SK-N-SH (cell line): ENCODE measurements at places on chromosomes 5 and 9.
A peak's percentile ranks its signal among the peaks of the same experiment; 100 is the strongest.

DNA sequence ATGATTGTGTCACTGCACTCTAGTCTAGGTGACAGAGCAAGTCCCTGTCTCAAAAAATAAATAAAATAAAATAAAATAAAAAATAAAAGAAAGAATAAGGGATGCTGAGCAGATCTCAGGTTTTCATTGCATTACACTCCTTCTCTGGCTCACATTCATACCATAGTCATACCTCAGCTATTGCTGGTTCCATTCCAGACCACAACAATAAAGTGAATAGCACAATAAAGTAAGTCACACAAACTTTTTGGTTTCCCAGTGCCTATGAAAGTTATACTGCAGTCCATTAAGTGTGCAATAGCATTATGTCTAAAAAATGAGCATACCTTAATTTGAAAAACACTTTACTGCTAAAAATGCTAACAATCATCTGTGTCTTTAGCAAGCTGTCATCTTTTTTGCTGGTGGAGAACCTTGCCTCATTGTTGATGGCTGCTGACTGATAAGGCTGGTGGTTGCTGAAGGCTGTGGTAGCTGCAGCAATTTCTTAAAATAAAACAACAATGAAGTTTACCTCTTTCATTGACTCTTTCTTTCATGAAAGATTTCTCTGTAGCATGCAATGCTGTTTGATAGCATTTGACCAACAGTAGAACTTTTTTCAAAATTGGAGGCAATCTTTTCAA is 415.7 kb downstream of the ZNF608 start:
- DNase-seq, result no peak

DNA sequence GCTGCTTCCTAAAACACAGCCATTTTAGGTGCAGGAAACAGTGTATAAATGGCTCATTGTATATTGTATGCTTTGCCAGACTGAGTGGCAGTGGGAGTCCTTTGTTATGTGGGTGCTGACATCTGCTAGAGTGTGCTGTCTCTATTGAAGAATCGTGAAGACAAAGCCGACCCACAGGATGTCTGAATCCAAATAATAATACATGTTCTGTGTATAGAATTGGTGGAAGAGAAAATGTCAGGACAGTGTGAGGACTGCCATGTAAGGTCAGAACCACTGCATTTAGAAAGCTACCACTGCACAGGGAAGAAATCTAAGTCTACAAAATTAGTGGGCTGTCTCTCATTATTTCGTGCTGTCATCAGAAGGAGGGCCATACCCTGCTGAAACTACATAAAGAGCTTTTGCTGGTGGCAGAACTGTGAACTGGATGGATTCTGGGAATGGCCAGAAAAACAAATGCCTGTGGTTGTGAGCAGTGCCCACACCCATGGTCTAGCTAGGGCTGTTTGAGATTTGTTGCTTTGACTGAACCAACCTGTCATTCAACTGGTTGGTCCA is 2.5 kb downstream of the IL7R start:
- DNase-seq, result no peak

DNA sequence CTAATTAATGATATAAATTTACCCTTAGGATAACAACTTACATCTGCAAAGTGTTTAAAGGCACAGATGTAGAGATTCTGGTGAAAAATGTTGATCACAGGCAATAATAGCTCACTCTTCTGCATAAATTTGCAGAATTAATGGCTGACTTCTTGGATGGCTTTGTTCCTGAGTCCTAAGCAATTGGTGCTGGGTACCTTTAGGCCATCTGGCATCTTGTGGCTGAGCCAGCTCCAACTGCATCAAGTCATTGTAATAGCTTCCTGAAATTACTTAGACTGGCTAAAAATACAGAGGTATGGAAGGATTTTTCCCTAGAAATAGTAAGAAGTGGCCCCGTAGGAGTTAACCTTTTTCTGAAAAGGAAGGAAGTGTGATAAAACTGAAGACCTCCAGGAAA is 118.3 kb upstream of the MINAR2 start:
- DNase-seq, result no peak

GRCh38 chr5:428754-429452 is 14.1 kb upstream of the EXOC3 start:
- no peak for DNase-seq

- DNase-seq, result peak; percentile 60
These were observed 118.1 kb downstream of the DPYSL3 start for GRCh38 chr5:147391781-147392180.

DNA sequence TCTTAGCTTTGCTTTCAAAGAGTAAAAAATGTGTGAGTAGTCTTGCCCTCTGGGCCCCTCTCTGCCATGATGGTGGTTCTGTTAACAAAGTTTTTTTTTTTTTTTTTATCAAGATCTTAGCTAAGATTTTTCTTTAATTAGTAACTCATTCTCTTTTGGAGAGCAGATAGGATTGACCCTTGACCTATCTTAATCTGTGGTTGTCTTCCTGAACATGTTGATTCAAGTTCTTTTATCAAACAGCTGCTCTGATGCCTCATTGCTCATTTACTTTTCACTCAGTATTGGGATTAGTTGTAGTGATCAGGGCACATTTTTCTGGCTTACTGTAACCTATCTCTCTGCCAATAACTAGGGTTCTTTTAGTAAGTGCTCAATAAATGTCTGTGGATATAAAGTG is 106.3 kb downstream of the PCSK5 start:
- no peak for DNase-seq

- no peak for DNase-seq
These were observed 243.0 kb upstream of the ITGA1 start for GRCh38 chr5:52544738-52545137.

- DNase-seq, result no peak
These were observed 237.5 kb downstream of the TRIM32 start for GRCh38 chr9:116924462-116925110.

DNA sequence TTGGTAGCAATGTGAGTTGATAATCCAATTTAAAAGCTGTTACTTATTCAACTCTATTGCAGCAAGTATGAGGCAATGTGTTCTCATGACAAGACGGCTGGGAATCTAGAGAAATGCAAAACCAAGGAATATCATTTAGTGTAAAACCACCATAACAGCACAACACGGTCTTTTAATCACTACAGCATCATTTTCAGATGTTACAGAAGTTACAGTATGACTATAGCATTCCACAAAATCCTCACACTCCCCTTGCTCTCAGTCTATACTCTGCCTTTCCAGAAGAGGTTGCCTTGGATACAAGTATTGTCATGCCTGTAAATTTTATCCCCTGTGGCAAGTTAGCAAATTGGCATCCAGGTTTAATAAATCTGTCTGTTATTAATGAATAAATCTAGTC is 28.6 kb upstream of the TAS2R1 start:
- no peak for DNase-seq

DNA sequence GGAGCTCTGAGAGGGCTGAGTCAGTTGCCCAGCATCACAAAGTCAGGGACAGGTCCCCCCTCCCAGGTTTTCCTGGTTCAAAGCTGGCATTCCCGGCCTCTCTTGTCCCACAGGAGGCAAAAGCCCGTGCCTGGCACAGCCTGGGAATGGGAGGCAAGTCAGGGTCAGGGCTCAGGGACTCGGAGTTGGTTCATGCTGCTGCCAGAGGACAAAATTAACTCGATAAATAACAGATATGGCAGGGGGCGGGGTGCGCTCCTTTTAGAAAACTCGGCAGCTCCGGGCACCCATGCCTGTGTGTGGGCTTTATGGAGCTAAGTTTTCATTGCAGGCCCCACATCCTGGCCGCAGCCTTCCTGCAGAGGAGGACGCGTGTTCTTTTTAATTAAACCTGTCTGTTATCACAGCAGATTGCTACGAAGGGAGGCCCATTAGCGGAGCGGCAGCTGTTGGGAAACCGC is 62.8 kb upstream of the LMX1B start:
- peak; percentile 70 for DNase-seq

- DNase-seq, result no peak
These were observed 617.6 kb downstream of the TLR4 start for GRCh38 chr9:118321788-118322187.

DNA sequence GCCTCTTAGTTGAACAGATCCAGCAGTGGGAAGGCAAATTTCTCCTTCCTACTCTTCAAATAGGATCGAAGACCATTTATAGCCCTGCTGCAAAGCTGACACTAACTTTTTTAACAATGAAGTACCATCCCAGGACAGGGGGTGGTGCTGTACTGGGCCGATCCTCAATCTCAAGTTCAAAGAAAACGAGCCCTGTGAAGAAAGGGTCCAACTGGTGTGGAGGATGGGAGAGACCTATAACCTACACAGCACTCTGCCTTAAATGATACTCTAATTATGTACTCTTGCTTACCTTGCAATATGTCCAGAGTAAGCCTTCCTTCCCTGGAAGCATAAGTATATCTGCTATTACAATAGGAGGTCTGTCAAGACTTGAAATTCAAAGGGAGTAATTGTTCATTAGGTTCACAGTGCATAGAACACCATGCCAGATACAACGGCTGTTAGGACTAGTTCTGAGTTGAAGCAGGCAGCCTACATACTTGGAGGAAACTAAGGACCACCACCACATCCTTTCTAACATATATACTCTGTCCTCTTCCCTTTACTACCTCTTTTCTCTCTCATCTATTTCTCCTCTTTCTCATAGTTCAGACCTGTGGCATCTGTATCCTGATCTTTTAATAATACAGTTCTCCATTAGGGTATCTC is 6.2 kb downstream of the ETF1 start:
- DNase-seq, result peak; percentile 40

- no peak for DNase-seq
These were observed 208.4 kb upstream of the TBCA start for GRCh38 chr5:77984587-77984986.

- peak; percentile 30 for DNase-seq
These were observed 500.0 kb downstream of the SPATA31D1 start for GRCh38 chr9:82488313-82489200.

DNA sequence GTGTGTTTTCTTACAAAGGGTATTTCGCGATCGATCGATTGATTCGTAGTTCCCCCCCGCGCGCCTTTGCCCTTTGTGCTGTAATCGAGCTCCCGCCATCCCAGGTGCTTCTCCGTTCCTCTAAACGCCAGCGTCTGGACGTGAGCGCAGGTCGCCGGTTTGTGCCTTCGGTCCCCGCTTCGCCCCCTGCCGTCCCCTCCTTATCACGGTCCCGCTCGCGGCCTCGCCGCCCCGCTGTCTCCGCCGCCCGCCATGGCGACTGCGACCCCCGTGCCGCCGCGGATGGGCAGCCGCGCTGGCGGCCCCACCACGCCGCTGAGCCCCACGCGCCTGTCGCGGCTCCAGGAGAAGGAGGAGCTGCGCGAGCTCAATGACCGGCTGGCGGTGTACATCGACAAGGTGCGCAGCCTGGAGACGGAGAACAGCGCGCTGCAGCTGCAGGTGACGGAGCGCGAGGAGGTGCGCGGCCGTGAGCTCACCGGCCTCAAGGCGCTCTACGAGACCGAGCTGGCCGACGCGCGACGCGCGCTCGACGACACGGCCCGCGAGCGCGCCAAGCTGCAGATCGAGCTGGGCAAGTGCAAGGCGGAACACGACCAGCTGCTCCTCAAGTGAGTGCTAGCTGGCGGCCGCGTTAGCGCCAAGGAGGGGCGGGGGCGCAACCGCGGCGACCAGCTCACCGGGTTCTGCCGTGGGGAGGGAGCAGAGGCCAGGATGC is 480 bp downstream of the LMNB1 start:
- DNase-seq, result peak; percentile 63

GRCh38 chr5:168401880-168402279 is 84.4 kb upstream of the RARS1 start:
- DNase-seq, result no peak

DNA sequence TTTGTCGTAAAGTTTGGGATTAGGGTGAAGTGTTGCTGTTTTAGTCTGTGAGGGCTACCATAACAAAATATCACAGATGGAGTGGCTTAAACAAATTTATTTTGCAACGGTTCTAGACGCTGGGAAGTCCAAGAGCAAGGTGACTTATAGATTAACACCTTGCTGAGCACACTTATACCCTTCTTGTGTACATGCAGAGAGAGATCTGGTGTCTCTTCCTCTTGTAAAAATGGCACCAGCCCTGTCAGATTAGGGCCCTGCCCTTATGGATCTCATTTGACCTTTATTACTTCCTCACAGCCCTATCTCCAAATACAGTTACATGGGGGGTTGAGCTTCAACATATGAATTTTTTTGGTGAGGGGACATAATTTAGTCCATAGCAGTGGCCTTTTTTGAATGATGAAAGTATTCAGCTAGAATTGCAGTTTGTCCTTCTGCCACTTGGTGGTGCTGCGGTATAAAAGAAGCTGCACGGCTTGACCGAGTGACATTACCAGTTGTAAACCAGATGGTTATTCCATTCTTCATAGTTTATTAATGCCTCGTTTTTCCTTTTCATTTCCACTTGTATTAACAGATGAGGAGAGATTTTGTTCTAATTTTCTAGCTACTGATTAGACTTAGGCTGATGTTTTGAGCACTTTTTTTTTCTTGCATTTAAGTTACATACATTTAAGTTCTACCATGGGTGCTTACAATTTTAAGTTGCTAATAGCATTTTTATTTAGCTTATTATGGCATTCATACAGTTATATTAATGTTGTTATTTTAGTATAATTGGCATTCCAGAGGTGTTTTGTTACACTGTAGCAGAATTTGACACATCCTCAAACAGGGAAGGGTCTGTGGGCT is 19.4 kb downstream of the DCP2 start:
- DNase-seq, result peak; percentile 56

- DNase-seq, result no peak
These were observed 54.2 kb downstream of the GPR107 start for GRCh38 chr9:130107955-130108354.

DNA sequence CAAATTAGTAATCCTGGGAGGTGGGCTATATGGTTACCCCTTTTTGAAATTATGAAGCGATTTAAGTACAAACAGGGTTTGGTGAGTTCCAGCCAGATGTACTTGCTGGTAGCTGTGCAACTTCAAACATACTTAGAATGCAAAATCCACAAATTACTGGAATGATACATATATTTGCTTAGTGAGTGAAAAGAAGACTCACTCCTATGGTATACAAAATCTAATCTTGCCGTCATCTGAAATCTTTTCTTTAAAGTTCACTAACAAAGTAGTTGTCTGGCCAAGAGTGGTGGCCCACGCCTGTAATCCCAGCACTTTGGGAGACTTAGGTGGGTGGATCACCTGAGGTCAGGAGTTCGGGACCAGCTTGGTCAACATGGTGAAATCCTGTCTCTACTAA is 64.9 kb upstream of the TJP2 start:
- DNase-seq, result no peak
